ENCODE measurements at places on chromosomes 2 and 18. TPM values are rescaled to one million over a fixed set of nuclear protein-coding genes. Genes with fewer than 3 reads are reported as not detected.

The SLC40A1 gene
- polyA plus RNA-seq: 6.5 TPM

The LRP2 gene
- polyA plus RNA-seq: not detected

The SPATA3 gene
- polyA plus RNA-seq: not detected

The SGO2 gene
- polyA plus RNA-seq: 3.4 TPM

The BOK gene
- 21.4 TPM for polyA plus RNA-seq

The TDRD15 gene
- polyA plus RNA-seq: not detected

The ABHD1 gene
- 5.5 TPM for polyA plus RNA-seq

The CD8B gene
- 21.0 TPM for polyA plus RNA-seq

The SLC1A4 gene
- polyA plus RNA-seq: 10.4 TPM

The SLC4A3 gene
- not detected for polyA plus RNA-seq

The GATA6 gene
- not detected for polyA plus RNA-seq

The M1AP gene
- not detected for polyA plus RNA-seq

The CDK15 gene
- not detected for polyA plus RNA-seq

The EPB41L3 gene
- polyA plus RNA-seq: 0.63 TPM

The GAREM2 gene
- 1.4 TPM for polyA plus RNA-seq

The TANK gene
- polyA plus RNA-seq: 53.9 TPM

The IL37 gene
- not detected for polyA plus RNA-seq

The LRATD1 gene
- polyA plus RNA-seq: not detected

The RAB6D gene
- not detected for polyA plus RNA-seq

The CRYGC gene
- polyA plus RNA-seq: not detected

The ITGB6 gene
- not detected for polyA plus RNA-seq

All from immature natural killer cell (primary cell).